ENCODE measurements at places on chromosomes 7 and 10.
A peak's percentile ranks its signal among the peaks of the same experiment; 100 is the strongest.

GRCh38 chr7:121547544-121548092 is 151.5 kb upstream of the FAM3C start:
- DNase-seq: peak; percentile 79

GRCh38 chr10:97788552-97789442 is 17.0 kb upstream of the SFRP5 start:
- DNase-seq: no peak

DNA sequence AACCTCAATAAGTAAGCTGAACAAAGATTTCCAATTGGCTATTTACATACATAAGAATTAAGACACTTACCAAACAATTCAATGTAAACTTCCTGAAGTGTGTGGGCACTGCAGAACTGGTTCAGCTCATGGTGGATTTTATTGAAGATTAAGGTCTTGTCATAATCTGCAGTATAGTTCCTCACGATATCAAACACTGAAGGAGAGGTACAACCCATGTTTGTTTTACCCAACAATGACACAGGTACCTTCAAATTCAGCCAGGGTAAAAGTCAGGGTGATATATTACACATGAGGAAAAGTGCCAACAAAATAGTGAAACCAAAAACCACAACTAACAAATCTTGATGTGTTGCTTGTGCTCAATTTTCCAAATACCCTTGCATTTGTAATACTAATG is 10.0 kb downstream of the ERLIN1 start:
- no peak for DNase-seq

DNA sequence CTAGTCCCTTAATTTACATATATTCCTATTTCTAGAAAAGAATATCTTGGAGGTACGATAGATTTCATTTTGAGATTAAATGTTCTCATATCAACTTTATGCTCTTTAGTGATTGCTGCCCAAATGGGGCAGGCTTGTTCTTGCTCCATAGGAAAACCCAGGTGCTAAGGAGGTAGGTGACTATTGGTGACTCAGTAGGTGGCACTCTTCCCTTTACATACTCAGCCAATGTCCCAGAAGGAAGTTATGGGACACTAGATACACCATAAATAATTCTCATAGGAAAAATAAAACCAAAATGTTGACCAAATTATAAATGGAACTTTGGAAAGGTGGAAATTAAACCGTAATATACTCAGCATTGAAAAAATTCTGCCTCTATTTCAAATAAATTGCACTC is 4.0 kb downstream of the SKAP2 start:
- peak; percentile 48 for DNase-seq

DNA sequence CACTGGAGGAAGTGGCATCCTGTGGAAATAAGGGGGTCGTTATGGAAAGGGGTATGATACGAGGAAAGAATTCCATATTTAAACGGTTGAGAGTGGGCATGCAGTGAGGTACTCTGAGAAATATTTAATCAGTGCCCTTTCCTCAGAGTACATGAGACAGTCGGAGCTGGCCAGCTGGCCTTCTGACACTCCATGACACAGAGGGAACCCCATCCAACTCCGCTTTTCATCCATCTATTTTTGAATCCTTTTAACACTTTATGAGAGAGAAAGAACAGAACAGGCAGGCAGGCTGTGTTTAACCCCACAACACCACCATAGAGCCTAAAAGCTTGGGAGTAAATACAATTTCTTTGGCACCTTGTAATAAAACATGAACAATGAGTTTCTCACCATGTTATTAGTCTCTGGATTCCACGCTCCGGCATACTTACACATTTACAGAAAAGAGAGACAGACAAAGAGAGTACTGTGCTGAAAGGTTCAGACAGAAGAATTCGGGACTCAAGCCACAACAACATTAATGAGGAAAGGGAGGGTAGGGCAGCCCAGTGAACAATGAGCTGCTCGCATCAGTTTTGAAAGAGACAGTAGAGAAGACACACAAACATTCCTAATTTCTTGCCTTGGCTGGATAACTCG is 124.2 kb upstream of the PDLIM1 start:
- DNase-seq: peak; percentile 60

GRCh38 chr7:35415411-35415822 is 161.5 kb upstream of the TBX20 start:
- peak; percentile 7 for DNase-seq

DNA sequence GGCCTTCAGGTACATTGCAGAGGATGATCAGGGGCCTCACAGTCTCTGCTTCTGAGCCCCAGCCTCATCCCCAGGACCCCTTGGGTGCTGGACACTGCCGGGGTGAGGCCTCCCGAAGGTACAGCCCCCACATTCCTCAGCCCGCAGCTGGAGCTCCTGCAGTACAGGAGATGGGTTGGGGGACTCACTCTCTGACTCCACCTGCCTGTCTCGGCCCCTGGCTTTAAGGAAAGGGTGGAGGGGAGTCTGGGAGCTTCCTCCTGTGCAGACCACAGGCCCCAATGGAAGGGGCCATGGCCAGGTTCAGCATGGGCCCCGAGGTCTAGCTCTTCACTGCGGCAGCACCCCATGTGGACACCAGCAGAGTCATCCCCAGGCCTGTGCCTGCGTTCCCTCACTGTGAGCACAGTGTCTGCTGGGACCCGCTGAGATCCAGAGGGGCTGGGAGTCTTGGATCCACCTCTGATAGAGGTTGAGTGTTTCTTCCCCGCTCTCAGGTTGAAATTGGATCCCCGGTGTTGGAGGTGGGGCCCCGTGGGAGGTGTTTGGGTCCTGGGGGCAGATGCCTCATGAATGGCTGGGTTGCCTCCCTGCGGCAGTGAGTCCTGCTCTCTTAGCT is 99.9 kb downstream of the PRKAG2 start:
- DNase-seq: no peak

- no peak for DNase-seq
Observed at GRCh38 chr7:6116211-6116610, 85.0 kb downstream of the ANKRD61 start.

DNA sequence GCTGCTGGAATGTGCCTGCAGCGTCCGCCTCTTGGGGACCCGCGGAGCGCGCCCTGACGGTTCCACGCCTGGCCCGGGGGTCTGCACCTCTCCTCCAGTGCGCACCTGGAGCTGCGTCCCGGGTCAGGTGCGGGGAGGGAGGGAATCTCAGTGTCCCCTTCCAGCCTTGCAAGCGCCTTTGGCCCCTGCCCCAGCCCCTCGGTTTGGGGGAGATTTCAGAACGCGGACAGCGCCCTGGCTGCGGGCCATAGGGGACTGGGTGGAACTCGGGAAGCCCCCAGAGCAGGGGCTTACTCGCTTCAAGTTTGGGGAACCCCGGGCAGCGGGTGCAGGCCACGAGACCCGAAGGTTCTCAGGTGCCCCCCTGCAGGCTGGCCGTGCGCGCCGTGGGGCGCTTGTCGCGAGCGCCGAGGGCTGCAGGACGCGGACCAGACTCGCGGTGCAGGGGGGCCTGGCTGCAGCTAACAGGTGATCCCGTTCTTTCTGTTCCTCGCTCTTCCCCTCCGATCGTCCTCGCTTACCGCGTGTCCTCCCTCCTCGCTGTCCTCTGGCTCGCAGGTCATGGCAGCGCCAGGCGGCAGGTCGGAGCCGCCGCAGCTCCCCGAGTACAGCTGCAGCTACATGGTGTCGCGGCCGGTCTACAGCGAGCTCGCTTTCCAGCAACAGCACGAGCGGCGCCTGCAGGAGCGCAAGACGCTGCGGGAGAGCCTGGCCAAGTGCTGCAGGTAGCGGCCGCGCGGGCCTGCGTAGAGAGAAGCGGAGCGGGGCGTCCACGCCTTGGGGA is 645 bp downstream of the SLC26A4 start:
- peak; percentile 46 for DNase-seq

- DNase-seq: no peak
Observed at GRCh38 chr7:88289564-88290025, 17.1 kb downstream of the STEAP4 start.

- DNase-seq: no peak
Observed at GRCh38 chr10:111677759-111678158, 505.8 kb downstream of the GPAM start.

GRCh38 chr7:25843467-25843866 is 308.5 kb upstream of the NFE2L3 start:
- DNase-seq: no peak

DNA sequence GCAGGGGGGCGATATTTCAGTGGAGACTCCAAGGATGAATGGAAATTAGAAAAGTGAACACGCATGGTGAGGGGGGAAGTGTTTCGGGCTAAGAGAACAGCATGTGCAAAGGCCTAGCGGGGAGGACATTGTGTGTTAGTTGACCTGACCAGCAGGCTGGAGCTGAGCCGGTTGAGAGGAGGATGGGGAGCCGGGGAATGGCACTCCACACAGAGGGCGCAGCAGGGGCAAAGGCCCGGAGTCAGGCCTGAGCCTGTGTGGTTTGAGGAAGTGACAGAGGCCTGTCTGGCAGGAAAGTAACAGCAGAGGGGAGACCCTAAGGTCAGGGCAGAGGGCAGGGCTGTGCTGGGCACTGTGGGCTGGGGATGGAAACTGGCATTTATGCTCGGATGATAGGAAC is 83.2 kb upstream of the ZNF479 start:
- no peak for DNase-seq

GRCh38 chr7:39211581-39211980 is 233.9 kb downstream of the POU6F2 start:
- no peak for DNase-seq

GRCh38 chr10:8233049-8233448 is 178.6 kb downstream of the GATA3 start:
- DNase-seq: no peak

- DNase-seq: no peak
Observed at GRCh38 chr10:77036993-77037734, 600.4 kb downstream of the KCNMA1 start.

- DNase-seq: no peak
Observed at GRCh38 chr7:128197589-128197988, 43.5 kb upstream of the LEP start.

- peak; percentile 42 for DNase-seq
Observed at GRCh38 chr7:105473163-105473562, 48.9 kb downstream of the PUS7 start.

DNA sequence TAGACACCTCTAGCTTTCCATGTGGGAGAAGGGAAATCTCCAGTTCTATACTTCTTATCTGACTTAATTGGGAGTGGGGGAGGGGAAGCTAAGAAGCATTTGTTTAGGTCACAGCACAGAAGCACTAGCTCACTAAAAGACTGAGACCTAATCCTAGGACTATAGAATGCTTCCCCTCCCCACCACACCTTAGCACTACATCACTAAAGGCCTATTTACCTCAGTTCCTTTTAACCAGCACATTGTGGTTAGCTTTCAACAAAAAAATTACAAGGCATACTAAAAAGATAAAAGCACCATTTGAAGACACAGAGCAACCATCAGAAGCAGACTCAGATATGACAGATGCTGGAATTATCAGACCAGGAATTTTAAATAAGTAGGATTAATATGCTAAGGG is 53.8 kb upstream of the ADRA2A start:
- DNase-seq: no peak

GRCh38 chr7:73706126-73707044 is 13.1 kb downstream of the STX1A start:
- no peak for DNase-seq

DNA sequence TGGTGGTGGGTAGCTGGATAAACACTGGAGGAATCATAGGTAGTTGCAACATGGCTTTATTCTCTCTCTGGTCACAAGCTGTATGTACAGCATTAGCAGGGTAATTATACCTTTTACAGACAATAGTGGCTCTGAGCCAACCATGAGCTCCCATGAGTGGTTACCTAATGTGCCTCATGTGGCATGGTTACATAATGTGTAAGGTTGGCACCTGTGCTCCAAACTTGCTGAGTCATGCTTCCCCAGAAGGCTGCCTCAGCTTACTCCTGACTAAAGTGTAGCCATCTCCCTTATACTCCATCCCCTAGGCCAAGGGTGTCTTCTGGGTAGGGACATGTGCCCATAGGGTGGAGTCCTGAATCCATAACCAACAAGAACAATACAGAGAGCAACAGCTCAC is 345.3 kb upstream of the SEMA3C start:
- DNase-seq: no peak

GRCh38 chr10:101617102-101617823 is 29.1 kb downstream of the DPCD start:
- DNase-seq: no peak

- no peak for DNase-seq
Observed at GRCh38 chr7:155131090-155131489, 61.0 kb downstream of the HTR5A start.

Measured in muscle of leg (tissue), 16 donors.